ENCODE measurements at places on chromosomes 5 and 9.

GRCh38 chr5:136038635-136039034 lies 9.8 kb downstream of the TGFBI start:
- DNase-seq, result peak; percentile 70

DNA sequence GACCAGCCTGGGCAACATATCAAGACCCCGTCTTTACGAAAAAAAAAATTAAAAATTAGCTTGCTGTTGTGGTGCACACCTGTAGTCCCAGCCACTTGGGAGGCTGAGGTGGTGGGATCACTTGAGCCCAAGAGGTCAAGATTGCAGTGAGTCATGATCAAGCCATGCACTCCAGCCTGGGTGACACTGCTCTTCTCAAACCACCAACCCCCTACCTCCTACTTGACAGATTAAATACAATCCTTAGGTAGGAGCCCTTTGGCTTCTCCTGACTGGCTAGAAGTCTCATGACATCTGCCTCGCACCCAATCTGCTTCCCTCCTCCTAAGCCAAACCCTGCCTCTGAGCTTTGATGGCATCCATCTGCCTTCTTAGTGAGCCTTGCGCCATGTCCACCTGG lies 11.6 kb upstream of the FBP1 start:
- DNase-seq, result no peak

DNA sequence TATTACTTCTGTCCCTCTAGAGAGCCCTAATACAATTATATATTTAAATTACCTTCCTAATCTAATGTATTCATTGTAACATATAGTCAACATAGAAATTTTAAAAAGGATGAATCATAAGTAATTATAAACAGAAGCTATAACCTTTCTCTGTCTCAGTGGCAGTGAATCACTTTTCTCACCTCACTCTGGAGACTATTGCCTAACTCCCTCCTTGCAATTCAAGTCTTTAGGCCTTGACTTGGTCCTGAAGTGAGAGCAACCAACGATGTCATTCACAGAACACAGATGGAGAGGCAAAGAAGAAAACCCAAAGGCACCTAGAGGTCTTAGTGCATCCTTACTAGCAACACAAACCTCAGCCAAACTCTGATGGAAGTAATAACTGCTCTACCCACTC lies 133.3 kb upstream of the DPYSL3 start:
- DNase-seq, result peak; percentile 15

DNA sequence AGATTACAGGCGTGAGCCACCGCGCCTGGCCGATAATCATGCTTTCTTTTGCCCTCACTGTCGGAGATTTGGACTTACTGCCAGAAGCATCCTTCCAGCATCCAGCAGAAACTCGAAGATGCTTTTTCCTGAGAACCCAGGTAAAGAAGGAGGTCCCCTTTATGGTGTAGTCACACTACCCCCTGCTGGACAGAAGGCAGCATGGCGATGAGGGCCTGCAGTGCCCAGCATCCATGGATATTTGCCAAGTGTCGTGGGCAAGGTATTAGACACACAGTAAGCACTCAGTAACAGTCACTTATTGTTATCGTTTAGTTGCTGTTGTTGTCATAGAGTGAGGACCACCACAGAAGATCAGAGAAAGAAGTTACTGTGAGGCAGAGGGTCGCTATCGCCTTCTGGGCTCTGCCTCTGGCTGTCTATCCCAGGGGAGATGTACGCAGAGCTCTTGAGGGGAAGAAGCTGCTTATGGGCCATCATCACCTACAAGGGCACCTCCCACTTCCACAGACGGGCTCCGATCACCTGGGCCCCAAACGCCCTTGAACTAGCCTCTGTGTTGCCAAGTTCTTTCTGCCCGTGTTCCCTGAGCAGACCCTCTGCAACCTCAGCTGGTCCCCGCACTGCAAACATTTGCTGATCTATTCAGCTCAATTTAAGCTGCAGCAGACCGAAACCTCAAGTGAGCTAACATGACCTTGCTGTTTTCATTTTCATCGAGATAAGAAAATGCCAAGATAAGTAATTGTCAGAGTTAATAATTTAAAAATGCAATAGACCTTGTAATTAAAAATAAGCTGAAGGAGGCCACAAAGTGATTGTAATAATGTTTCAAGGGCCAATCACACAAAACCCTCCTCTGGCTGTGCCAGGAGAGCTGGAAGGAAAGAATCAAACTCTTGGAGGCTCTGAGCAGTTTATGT lies 23.9 kb downstream of the C5orf15 start:
- DNase-seq, result peak; percentile 70

DNA sequence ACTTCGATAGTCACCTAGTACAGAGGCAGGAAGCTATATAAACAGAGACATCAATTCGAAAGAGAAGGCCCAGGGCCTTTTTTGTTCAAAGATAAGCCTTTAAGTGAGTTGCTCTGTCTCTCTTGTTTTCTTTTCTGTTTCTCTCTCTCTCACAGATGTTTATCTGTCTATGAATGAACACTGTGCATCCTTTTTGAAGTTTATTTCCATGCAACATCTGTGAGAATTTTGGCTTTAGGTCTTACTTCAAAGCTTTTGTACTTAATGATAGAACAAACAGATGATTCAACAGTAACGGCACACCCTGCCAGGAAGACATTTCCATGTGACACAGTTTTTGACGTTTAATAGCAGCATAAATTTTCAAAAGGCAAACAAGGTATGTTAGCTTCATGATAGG lies 1413.1 kb upstream of the CDH6 start:
- DNase-seq, result no peak

GRCh38 chr9:7104625-7105024 lies 346.9 kb downstream of the KDM4C start:
- no peak for DNase-seq

Measured in cardiac fibroblast (primary cell).